K562 (cell line): ENCODE measurements at places on chromosomes 11 and 22.
A peak's percentile ranks its signal among the peaks of the same experiment; 100 is the strongest.

GRCh38 chr11:111735262-111736116 is 30.7 kb downstream of the PPP2R1B start:
- no peak for DNase-seq

- DNase-seq: peak; percentile 79
Observed at GRCh38 chr22:23248583-23248982, 68.3 kb downstream of the BCR start.

DNA sequence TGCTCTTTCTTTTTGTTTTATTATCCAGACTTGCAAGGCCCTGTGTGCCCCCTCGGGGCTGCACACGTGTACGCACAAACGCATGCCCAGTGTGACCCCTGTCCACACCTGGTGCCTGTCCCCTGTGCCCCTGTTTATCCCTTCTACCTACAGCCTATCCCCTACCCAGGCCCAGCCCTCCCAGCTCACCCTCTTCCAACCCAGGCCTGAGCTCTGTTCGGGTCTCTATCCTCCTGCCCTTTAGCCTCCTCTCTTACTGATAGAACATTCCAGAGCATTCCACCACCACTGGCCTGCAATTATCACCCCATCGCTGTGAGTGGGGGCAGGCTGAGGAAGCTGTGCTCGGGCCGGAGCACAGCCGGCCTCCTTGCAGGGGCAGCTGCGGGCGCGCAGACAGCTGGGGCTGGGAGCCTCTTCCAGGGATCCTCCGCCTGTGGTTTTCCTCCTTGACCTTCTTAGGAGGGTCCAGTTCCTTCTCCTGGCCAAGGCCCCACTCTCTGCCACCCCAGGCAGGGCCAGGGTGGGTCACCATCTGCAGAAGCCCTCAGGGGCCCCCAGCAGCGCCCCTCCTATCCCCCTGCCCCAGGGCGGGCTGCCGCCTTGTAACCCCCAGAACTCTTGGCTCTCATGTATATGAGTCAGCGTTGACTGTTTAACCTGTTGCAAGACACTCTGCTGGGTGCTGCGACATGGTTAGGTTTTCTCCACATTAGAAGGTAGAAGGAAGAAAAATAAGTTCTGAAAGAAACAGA is 41.8 kb upstream of the KCNQ1OT1 start:
- peak; percentile 29 for DNase-seq

DNA sequence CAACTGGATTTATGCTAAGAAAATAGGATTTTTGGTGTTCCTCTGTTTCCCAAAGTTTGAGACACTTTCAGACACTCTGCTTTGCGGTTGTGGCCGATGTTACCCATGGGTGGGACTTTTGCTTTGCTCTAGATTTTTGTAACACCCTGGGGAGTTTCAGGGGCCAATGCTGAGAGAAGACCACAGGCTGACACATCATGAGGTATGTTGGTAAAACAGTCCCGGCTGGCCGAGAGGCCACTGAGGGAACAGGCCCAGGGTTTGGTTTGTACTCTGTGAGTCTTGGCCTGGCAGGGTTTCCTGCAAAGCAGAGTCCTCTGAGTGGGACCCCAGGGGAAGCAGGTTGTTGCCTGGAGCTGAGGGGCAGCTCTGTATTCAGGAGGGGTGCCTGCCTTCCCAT is 78.5 kb upstream of the PITPNB start:
- DNase-seq: no peak

GRCh38 chr22:37242395-37242918 is 1.6 kb downstream of the RAC2 start:
- peak; percentile 89 for DNase-seq

GRCh38 chr22:39589875-39590274 is 19.3 kb downstream of the CACNA1I start:
- DNase-seq: no peak

DNA sequence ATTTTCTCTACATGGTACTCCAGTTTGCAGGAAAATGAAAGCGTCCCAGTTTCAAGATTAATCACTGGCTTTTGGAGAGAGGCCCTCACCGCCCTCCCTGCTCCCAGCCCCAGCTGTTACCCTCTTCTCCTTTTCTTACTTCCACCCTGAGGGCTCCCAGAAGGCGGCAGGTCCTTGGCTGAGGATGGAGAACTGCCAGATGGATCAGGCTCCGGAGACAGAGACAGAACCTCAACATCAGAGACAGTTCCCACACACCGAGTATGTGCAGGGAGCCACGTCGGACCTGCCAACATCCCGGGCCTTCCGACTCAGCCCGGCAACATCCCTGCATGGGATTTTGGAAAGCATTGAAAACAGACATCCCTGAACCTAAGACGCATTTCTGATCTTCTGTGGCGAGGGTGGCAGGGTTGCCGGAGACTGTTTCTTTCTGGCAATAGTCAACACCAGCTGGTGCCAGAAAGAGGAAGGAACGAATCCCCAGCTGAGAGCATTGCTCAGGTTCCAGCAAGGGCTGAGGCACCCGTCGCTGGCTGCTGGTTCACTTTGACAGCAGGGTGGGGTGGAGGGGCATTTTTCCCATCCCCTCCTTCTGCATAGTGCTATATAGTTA is 467.1 kb downstream of the MIAT start:
- no peak for DNase-seq

DNA sequence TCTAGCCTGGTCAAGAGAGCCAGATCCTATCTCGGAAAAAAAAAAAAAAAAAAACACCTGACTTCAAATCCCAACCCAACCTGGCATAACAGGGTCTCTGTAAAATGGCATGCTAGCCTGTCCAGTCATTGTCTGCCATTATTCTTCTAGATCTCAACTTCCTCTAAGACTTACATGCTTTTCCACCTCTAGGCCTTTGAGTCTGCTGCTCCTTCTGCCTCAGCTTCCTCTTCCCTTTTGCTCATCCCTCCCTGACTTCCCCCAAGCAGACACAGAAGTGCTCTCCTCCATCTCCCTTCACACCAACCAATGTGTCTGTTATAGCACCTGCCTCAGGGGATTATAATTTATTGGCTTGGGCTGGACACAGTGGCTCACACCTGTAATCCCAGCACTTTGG is 7.8 kb downstream of the STK33 start:
- DNase-seq: no peak

- DNase-seq: no peak
Observed at GRCh38 chr22:33270596-33270995, 212.4 kb upstream of the SYN3 start.

- no peak for DNase-seq
Observed at GRCh38 chr22:49086181-49086580, 741.5 kb downstream of the BRD1 start.

DNA sequence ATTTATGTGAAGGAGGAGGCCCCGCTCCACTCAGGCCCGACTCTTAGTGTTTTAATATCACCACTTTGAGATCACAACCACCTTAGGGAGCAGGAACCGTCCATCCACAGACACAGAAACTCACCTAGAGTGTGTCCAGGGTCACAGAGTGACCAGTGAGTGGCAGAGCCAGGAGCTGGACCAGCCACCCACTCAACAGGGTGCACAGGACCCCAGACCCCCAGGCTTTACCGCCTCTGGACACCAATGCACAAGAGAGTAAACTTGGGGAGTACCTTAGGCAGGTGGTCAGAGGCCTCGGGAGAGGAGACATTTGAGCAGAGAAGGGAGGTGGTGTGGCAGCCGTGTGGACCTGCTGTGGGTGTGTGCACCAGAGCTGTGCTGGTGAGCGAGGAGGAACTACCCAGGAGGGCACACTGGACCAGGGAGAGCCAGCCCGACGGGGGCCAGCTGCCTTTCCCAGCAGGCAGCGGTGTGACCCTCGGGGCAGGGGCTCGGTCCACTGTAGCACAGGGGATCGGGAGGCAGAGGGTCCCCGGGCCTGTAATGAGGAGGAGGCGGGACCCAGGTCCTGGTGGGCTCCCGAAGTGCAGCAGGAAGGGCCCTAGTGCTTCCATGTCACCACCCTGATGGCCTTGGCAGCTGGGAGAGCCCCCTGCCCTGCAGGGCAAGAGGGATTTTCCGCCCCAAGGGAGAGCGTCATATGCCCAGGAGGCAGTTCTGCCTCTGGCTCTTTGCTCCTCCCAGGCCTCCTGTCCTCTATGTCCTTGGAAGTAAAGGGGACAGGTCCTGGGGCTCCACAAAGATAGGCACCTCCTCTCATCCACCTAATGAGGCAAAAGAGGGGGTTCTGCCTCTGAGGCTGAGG is 7.5 kb upstream of the NLRP6 start:
- DNase-seq: no peak

DNA sequence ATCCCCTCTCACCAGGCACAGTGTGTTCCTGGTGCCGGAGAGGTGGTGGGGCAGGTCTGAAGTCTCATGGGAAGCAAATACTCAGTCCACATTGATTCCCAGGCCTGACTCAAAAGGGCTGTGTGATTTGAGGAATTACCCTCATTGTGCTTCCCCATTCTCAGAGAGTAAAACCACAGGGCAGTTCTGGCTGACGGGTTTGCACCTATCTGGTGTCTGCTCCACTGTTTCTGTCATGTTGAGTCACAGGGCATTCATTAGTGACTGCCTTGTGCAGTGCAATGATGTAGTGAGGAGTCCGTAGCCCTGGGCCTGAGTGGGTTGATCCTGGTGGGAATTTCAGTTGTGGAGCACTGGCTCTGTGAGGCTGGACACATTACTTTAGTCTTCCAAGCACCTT is 85.2 kb upstream of the ARHGAP20 start:
- no peak for DNase-seq

DNA sequence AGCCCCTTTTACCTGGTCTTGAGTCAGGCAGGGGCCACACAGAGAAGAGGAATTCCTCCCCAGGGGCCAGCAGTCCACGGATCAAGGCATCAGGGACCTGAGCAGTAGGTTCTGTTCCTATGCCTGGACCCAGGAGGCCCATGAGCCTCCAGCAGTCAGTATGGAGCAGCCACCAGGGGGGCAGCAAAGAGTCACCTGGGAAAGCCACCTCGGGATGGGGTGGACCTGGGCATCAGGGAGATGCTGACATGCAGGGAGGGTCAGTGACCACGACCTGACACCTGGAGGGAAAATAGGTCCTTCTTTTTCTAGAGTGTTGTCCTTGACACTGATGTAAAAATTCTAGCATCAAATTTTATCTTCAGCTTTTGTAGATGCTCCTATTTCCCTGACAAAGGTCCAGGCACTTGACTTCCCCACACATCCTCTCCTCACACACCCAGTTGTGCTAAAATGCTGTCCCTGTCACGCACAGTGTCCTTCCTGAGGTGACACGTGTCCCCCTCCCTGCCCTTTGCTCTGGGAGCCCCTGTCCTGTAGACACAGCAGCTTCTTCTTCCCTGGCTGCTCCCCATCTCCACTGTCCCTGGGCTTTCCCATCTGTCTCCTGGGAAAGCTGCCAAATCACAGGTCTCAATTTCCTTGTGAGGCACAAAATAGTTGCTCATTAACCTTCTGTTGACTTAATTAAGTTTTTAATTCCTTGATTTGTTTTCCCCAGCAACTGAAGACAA is 70.0 kb upstream of the IGLL5 start:
- DNase-seq: peak; percentile 82

- DNase-seq: peak; percentile 98
Observed at GRCh38 chr22:19178065-19178656, 375 bp downstream of the SLC25A1 start.

- no peak for DNase-seq
Observed at GRCh38 chr11:48063424-48063978, 83.1 kb downstream of the PTPRJ start.

- DNase-seq: no peak
Observed at GRCh38 chr11:118397448-118397847, 4.0 kb upstream of the ATP5MG start.

DNA sequence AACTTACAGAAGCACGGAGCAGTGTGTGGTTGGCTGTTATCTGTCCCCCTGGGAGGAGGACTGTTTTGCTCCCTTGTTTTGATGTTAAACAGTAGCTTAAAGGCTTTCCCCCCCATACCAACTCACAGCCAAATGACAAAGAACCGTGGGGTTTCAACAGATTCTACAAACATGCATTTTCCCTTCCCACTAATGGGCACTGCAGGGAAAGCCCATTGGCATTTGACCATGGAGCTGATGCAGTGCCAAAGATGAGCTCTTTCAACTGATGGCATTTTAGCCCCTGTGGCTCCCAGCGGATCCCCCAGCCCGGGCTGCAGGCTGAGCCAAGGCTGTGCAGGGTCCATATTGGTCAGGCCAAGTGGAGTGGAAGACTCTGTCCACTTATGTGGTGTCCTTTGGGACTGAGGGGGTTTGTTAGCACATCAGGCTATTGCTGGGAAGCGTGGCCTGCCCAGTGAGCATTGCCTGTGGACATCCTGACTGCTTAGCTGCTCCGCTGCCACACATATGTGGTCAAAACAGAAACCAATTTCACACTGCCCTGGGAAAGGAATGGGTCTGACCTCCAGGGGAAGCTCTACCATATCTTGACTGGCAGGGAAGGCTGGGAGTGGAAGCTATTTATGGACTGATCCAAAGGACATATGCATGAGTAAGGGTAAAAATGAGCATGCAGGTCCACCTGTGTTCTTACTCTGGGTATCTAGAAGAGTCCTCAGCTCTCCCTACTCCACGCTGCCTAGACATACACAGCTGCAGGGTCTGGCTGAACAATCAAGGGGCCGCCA is 116.4 kb upstream of the PARVA start:
- DNase-seq: no peak

- no peak for DNase-seq
Observed at GRCh38 chr11:112983887-112984286, 22.7 kb downstream of the NCAM1 start.

DNA sequence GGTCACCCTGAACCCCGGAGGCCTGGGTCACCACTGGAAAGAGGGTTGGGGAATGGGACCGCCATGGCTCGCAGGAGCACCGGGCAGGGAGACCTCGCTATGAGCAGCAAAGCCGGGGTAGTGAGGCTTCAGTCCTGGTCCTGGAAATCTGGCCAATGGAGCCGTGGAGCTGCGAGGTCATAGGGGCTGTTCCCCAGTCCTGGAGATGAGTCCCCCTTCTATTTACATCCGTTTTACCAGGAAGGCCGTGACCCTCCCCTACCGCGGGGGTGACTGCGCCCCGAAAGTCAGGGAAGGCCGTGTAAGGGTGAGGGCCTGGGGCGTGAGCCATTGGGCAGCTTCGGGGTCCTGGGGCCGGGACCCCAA is 449 bp downstream of the PIDD1 start:
- no peak for DNase-seq

GRCh38 chr11:47083913-47084312 is 92.8 kb downstream of the ARFGAP2 start:
- no peak for DNase-seq

DNA sequence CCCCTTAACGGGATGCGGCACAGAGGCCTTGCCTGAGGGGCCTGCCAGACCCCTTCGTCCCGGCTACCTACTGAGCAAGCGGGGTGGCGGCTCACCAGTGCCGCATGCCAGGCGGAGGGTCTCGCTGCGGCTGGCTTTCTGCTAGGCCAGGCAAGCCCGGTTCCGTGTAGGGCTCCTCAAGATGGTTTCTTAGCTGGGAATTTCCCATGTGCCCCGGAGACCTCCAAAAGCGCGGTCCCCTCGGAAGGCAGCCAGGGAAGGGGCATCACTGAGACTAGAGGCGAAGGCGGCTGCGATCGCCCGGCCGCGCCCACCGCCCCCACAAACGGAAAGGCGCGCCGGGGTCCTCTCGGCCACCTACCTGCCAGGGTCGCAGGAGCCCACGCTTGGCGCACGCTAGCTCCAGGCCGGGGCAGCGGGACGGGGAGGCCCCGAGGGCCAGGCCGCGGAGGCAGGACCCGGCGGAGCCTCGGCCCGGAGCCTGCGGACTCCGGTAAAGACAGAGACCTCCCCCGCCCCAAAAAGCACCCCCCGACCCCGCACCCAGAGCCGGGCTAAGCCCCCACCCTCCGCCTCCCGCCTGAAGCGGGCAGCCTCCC is 23.8 kb downstream of the MICAL3 start:
- DNase-seq: peak; percentile 27
